Tibial nerve (tissue), 4 donors: ENCODE measurements at places on chromosomes 6 and 20. TPM values are rescaled to one million over a fixed set of nuclear protein-coding genes. Genes with fewer than 3 reads are reported as not detected.

DNA sequence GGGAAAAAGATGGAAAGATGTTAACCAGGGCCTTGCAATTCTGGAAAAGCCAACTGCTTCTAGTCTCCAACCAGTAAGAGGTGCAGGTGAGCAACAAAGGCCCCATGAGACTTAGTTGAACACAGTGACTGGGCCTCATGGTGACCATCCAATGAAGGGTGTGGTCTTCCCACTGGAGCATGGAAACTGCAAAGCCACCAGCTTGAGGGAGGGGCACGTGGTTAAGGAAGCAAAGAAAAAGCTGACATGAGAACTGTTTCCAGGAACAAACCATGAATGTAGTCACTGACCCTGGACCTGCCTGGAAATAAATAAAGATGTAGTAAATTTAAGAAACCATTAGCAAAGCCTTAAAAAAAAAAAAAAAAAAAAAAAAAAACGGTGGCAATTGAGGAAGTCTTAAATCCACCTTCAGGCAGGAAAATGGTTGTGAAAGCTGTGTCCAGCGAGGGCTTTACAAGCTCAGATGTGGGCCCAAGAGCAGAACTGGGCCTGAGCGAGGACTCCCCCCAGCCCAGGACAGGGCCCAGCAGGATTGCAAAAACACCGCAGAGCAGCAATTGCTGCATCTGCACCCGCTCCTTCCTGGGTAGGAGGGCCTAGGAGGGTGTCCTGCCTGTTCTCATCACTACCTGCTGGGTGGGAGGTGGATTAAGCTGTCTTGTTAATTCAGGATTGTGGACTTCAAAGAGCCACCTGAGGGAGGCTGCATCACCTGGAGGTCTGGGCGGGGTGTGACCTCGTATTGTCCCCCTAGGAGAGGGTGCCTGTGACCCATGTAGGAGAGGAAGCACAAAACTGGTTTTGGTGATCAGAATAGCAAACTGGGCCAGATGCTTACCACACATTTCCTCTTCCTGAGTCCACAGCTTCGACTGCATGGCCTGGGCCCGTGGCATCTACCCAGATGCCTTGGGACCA lies 10.3 kb downstream of the GFRA4 start:
- peaks cover 39% of the 10 kb centered on the region for H3K36me3 ChIP-seq
- H3K27me3 ChIP-seq = no peaks in the 10 kb centered on the region
- DNase-seq = no peak
- H3K4me3 ChIP-seq = no peak overlapping the region
- no peaks in the 10 kb centered on the region for H3K4me1 ChIP-seq
- no peak overlapping the region for H3K27ac ChIP-seq

GRCh38 chr6:80340280-80340679 lies 233.8 kb downstream of the BCKDHB start:
- DNase-seq = no peak
- H3K27me3 ChIP-seq = no peaks in the 10 kb centered on the region
- H3K36me3 ChIP-seq = no peaks in the 10 kb centered on the region
- H3K4me1 ChIP-seq = peaks cover 4% of the 10 kb centered on the region
- H3K4me3 ChIP-seq = no peak overlapping the region
- no peak overlapping the region for H3K27ac ChIP-seq

The TMEM217 gene
- total RNA-seq = 0.39 TPM

The PAK5 gene
- not detected for total RNA-seq

DNA sequence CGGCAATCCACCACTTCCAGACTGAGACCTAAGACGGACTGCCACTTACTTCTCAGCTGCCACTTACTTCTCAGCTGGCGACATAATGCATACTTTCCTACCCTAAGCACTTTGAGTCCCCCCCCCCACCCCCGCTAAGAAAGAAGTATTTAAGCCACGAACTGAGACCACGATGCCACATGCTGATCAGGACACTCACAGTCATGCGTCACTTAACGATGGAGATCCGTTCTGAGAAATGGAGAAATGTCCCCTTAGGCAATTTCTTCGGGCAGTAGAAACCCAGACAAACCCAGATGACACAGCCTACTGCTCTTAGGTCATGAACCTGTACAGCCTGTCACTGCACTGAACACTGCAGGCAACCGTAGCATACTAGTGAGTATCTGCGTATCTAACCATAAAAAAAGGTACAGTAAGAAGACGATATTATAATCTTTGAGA lies 690 bp downstream of the IFNGR1 start:
- H3K27me3 ChIP-seq = no peaks in the 10 kb centered on the region
- no peak for DNase-seq
- peak overlapping the region; percentile 95 for H3K27ac ChIP-seq
- H3K36me3 ChIP-seq = no peaks in the 10 kb centered on the region
- no peaks in the 10 kb centered on the region for H3K4me1 ChIP-seq

The COL9A1 gene
- 0.66 TPM for total RNA-seq

DNA sequence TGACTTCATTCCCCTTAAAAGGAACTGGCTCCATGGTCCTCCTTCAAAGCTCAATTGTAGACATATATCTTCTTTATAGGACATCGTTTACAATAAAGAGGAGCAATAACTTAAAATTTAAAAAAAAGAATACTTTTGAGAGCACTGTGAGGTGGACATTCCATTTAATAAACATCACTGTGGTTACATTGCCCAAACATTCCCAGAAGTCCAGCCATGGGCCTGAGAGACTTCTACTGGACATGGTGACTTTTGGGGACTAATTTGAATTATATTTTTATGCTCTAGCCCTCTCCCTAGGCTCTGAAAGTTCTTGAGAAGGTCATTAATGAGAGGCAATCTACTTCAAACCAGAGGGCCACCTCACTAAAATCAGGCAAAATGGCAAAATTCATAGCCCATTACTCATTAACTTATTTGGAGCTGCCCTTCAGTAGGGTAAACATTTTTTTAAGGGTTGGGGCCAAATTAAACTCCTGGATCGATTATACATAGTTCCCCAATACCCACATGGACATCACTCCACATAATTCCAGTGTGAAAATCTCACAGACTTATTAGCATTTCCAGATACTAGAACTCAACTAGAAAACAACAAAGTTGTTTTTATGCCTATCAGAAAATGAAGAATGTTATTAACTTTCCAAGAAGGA lies 17.1 kb downstream of the ISM1 start:
- H3K27ac ChIP-seq = no peak overlapping the region
- no peaks in the 10 kb centered on the region for H3K4me1 ChIP-seq
- H3K4me3 ChIP-seq = no peak overlapping the region
- H3K36me3 ChIP-seq = no peaks in the 10 kb centered on the region
- no peak for DNase-seq

DNA sequence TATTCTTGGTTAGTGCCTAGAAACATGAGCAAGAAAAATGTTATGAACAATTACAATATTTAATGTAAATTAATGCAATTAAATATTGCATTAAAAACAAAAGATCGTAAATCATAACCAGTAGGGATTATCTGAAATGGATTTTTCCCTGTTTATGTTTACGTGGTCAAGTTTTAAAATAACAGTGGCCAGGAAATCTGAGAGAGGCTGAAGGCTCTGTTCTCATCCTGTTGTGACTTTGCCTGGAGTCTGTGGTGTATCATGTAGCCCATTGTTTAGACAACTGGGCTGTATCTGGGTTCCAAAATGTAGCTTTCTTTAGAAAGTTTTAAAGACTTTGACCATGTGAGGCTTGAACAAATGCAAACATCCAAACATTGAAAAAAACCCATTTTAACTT lies 2.4 kb downstream of the MYO6 start:
- no peaks in the 10 kb centered on the region for H3K4me1 ChIP-seq
- no peak overlapping the region for H3K4me3 ChIP-seq
- no peaks in the 10 kb centered on the region for H3K36me3 ChIP-seq
- H3K27me3 ChIP-seq = no peaks in the 10 kb centered on the region

DNA sequence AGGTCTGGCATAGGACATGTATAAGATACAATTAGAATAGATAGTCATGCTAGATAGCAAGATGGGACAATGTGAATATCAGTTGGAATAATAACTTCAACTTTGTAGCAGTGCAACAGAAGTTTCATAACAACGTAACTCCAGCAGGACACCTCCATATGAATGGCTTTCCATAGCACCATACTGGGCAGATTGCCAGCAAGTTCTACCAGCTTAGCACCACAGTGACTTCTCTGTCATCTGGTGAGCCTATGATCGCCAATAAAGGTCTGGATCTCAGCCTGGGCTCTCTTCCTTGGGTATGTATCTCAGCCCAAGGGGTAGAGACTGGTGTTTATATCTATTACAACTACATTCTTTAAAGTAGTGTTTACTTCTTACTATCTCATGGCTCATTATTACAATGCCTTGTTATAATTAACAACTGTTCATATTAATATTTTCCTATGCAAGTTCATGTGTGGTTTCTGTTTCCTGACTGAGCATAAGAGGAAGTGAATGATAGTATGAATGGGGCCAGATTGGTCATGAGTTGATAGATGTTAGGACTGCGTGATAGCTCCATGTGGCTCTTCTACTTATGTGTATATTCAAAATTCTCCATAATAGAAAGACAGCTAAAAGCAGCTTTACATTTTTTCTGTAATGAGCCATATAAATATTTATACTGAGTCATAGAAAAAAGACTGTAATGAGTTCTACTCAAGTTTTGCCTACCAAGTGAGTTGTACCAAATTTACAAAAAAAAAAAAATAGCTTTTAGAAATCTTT lies 22.9 kb downstream of the HTR1B start:
- no peak for DNase-seq
- H3K4me3 ChIP-seq = no peak overlapping the region
- H3K27ac ChIP-seq = no peak overlapping the region
- no peaks in the 10 kb centered on the region for H3K27me3 ChIP-seq

GRCh38 chr6:37173493-37174195 lies 3.7 kb downstream of the PIM1 start:
- H3K4me1 ChIP-seq = peaks cover 4% of the 10 kb centered on the region
- no peak overlapping the region for H3K4me3 ChIP-seq
- peaks cover 18% of the 10 kb centered on the region for H3K36me3 ChIP-seq
- no peaks in the 10 kb centered on the region for H3K27me3 ChIP-seq
- DNase-seq = no peak

GRCh38 chr6:140879946-140880345 lies 1252.8 kb upstream of the GJE1 start:
- no peaks in the 10 kb centered on the region for H3K4me1 ChIP-seq
- DNase-seq = no peak
- H3K27me3 ChIP-seq = no peaks in the 10 kb centered on the region
- no peak overlapping the region for H3K4me3 ChIP-seq
- no peaks in the 10 kb centered on the region for H3K36me3 ChIP-seq

The TSBP1 gene
- total RNA-seq = not detected

GRCh38 chr6:75619230-75619899 lies 17.7 kb downstream of the SENP6 start:
- H3K4me1 ChIP-seq = no peaks in the 10 kb centered on the region
- H3K4me3 ChIP-seq = no peak overlapping the region
- no peak overlapping the region for H3K27ac ChIP-seq

GRCh38 chr6:78942446-78942845 lies 75.1 kb downstream of the IRAK1BP1 start:
- no peaks in the 10 kb centered on the region for H3K4me1 ChIP-seq

DNA sequence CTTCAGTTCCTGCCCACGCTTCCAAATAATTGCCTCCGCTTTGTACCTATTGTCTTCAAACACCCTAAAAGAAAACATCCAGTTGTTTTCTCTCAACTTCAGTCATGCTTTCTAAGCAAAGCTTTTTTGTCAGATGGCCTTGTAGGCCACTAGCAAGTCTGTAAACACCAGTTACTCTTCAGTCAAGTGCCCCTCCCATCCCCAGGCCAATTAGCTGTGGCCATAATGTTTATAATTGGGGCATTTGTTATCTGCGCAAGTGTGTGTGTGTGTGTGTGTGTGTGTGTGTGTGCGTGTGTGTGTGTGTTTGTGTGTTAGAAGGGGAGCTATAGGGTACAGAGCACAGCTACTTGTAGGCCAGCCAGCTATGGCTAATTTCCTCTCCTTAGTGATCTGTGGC lies 272.4 kb upstream of the MARCKS start:
- no peak for DNase-seq
- H3K27me3 ChIP-seq = no peaks in the 10 kb centered on the region
- H3K27ac ChIP-seq = peak overlapping the region; percentile 7
- no peak overlapping the region for H3K4me3 ChIP-seq
- no peaks in the 10 kb centered on the region for H3K4me1 ChIP-seq

- no peak overlapping the region for H3K4me3 ChIP-seq
- H3K36me3 ChIP-seq = no peaks in the 10 kb centered on the region
- H3K27me3 ChIP-seq = no peaks in the 10 kb centered on the region
- no peak for DNase-seq
- no peaks in the 10 kb centered on the region for H3K4me1 ChIP-seq
Measured at GRCh38 chr20:20637998-20638725, 74.3 kb downstream of the RALGAPA2 start.

- no peaks in the 10 kb centered on the region for H3K27me3 ChIP-seq
- H3K4me1 ChIP-seq = no peaks in the 10 kb centered on the region
- no peak for DNase-seq
- no peak overlapping the region for H3K4me3 ChIP-seq
- H3K36me3 ChIP-seq = no peaks in the 10 kb centered on the region
- peak overlapping the region; percentile 17 for H3K27ac ChIP-seq
Measured at GRCh38 chr20:32792731-32793458, 26.9 kb upstream of the MAPRE1 start.

DNA sequence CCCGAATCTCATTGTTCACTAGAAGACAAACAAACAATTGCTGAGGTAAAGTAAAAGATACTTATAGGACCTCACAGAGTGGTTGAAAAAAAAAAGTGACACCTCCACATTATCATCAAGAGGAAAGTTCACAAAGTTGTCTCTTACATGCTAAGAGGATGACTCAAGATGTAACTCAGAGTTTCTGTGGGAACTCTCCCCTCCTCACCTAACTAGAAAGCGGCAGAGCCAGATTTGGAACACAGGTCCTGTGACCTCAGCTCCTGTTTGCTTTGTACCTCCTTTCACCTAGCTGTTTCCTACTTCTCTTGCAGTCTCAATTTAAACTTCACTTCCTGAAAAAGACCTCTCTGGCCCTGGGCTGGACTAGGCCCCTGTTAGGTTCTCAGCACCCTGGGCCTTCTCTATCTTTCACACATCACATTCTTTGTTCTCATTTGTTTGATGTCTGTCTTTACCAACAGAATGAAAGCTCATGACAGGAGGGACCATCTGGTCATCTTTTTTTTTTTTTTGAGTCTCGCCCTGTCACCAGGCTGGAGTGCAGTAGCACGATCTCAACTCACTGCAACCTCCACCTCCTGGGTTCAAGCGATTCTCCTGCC lies 60.8 kb downstream of the CD24 start:
- H3K4me3 ChIP-seq = no peak overlapping the region
- DNase-seq = no peak
- no peaks in the 10 kb centered on the region for H3K4me1 ChIP-seq
- H3K27me3 ChIP-seq = no peaks in the 10 kb centered on the region
- H3K36me3 ChIP-seq = no peaks in the 10 kb centered on the region

The FAM83D gene
- not detected for total RNA-seq
